ENCODE measurements at places on chromosomes 6 and 20.

DNA sequence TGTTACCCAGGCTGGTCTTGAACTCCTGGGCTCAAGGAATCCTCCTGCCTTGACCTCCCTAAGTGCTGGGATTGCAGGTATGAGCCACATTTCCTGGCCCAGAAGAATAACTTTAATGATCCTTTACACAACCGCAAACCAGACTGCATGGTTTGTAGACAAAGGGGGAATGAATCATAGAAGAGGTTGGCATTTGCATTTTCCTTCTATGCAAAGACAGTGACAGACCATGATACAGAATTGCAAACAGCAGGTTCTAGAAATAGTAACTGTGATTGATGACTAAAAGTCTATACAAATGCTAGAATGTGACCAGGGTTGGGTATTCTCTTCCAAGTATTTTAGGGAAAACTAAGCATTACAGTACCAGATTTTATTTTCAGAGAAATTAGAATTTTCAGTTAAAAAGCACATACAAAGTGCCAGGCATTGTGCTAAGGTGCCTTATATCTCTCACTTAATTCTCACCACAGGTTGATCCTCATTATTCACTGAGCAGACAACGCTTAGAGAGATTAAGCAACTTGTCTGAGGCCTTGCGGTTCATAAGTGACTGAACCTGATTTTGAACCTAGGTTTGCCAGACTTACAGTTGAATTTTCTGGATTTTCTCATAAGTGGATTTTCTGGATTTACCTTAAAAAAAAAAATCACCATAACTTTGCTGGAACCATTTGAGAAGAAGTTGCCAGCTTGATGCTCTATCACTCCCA, 146.6 kb downstream of the ZFAND3 start:
- DNase-seq = no peak

GRCh38 chr20:8862092-8862491, 206.8 kb upstream of the PLCB4 start:
- DNase-seq = no peak

DNA sequence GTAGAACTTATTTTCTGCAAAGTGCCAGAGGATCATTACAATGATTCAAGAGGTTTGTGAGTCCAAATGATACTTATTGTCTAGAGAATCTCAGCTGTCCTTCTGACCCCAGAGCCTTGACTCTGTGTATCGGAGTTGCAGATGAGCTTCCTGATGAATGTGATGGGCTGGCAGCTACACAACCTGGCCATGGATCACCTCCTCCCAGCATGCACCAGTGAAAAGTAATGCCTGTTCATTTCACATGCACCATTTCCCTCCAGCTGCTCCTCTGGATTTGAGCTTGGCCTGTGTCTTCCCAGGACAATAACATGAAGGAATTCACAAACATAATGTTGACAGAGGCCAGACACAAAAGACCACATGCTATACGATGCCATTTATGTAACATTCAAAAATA, 30.0 kb downstream of the SNHG17 start:
- no peak for DNase-seq

DNA sequence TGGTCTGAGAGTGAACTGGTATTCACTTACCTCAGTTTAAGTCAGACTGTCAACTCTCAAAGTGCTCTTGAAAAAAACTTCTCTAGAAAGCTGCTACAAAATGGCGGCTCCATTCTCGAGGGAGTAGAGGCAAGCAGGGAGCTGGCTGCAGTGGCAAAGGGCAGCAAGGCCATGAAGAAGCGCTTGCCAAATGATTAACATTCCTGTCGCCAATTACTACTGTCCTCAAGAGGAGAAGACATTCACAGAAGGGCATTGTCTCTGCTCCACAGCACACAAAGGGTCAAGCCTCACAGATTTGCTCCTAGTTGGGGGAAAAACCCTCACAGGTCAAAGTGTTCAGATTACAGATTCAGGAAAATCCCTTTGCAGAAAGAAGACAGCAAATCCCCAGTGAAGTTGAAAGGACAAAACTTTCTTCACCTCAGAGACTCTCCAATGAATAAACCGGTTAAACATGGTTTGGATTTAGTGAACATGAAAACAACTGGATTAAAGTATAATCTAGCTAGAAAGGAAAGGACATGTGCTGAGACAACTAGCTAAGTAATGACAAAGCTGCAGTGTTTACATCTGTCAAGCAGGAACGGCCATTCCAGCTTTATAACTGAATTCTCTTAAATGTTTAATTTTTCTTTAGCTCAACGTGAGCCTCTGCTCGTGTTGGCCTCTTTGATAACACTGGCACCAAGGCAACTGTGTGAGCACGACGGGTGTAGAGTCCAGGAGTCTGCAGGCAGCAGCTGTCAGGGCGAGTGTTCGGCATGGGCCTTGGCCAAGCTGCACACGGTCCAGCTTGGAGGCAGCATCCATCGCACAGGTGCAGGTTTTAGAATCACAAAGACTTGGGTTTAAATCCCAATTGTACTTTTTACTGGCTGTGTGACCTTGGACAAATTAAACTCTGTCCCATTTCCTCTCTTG, 37.6 kb downstream of the NR2E1 start:
- DNase-seq = no peak

DNA sequence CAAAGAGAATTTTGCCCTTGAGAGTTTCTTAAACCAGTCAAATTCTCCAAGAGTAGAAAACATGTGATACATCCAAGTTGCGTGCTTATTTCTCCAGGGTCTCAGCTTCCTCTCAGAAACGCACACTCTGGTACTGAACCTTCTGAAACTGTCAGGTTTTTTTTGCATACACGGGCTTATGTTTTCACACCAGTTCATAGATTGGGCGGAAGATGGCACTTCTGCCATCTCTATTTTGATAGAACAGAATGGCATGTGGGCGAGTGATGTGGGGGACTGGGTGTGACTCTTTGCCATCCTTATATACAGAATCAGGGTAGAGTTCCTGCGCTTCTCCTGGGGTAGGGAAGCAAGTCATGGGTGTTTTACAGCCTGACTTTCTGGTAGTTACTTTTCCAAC, 56.4 kb downstream of the ADTRP start:
- DNase-seq = no peak

DNA sequence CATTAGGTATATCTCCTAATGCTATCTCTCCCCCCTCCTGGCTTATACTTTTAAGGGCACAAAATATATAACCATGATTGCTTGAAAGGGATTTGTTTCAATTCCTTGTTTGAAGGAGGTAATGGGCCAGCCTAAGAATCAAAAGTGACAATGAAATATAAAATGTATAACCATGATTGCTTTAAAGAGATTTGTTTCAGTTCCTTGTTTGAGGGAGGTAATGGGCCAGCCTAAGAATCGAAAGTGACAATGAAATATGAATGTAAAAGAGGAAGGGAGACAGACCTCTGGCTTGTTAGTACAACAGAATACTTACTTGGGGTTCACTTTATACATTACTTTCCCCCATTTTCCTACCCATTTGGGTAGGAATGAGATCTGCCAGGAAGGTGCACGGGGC, 55.5 kb downstream of the FOXC1 start:
- DNase-seq = no peak

DNA sequence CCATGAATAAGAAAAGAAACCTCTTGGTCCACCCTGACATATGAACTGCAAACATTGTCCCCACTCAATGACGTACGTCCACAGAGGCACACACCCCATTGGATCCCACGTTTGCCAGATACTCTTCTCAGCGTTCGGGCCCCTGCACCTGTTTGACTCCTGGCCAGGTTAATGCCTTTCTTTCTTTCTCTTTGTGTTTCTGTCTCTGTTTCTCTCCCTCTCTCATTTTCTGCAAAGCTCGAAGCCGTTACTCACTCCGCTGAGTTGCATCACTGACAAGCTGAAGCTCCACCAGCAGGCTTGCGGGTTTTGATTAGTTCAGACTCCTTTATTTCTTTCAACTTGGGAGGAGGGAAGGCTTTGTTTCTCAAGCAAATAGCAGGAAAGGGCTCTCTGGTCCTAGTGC, 135.5 kb upstream of the SUPT3H start:
- DNase-seq = no peak

GRCh38 chr6:15817100-15817499, 154.3 kb upstream of the DTNBP1 start:
- DNase-seq = no peak

DNA sequence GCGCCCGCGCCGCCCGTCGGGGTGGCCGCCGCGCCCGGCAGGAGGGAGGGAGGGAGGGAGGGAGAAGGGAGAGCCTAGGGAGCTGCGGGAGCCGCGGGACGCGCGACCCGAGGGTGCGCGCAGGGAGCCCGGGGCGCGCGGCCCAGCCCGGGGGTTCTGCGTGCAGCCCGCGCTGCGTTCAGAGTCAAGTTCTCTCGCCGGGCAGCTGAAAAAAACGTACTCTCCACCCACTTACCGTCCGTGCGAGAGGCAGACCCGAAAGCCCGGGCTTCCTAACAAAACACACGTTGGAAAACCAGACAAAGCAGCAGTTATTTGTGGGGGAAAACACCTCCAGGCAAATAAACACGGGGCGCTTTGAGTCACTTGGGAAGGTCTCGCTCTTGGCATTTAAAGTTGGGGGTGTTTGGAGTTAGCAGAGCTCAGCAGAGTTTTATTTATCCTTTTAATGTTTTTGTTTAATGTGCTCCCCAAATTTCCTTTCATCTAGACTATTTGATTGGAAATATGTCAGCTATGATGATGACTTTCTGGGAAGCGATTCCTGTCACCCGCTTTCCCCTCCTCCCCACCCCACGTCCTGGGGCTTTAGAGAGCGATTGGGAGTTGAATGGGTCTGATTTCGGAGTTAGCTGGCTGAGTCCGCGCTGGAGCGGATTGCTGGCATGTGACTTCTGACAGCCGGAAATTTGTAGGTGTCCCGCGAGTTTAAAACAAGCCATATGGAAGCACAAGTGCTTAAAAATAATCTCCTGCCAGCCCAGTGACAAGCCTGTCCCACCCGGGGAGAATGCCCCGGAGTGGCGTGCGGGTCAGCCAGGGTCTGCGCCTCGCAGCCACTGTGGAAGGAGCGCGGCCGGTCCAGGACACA, 1.1 kb downstream of the ESR1 start:
- DNase-seq = no peak

GRCh38 chr6:122491919-122492555, 20.4 kb upstream of the SERINC1 start:
- DNase-seq = peak; percentile 46

- no peak for DNase-seq
Observed at GRCh38 chr6:133827766-133828165, 61.1 kb upstream of the TCF21 start.

- no peak for DNase-seq
Observed at GRCh38 chr6:163036160-163036645, 308.4 kb downstream of the PACRG start.

DNA sequence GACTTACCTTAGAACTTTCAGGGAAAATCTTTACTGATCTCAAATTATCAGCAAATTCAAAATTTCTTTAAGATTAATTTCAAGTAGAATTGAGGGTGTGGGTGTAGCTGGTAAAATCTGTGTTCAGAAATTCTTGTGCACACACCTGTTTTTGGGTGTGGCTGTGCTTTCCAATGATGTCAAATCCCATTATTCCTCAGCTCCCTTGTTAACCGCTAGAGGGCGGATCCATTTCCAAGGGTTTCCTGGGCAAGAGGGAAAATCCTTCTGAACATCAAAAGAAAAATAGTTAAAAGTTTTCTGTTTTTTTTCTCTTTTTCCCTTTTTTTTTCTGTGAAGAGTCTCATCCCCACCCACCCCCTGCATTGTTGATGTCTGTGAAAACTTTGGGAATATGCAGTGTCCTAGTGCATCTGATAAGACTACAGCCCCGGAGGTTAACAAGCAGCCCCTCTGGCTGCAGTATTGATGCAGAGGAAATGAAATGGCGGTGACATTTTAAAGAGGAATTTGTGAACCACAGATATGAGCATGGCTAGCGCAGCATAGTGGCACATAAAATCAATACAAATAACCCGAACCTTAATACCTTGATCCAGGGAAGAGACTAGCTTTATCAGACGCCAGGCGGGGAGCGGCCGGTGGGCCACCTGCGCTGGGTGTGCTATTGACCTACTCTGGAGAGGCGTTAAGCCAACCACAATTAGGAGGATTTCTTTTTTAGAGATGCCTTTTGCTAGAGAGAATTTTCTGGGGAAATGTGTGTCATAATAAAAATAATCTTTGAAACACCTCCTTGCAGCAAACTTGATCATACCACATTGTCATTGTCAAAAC, 130.9 kb downstream of the FOXA2 start:
- no peak for DNase-seq

- DNase-seq = no peak
Observed at GRCh38 chr6:128323011-128323410, 197.4 kb downstream of the PTPRK start.

DNA sequence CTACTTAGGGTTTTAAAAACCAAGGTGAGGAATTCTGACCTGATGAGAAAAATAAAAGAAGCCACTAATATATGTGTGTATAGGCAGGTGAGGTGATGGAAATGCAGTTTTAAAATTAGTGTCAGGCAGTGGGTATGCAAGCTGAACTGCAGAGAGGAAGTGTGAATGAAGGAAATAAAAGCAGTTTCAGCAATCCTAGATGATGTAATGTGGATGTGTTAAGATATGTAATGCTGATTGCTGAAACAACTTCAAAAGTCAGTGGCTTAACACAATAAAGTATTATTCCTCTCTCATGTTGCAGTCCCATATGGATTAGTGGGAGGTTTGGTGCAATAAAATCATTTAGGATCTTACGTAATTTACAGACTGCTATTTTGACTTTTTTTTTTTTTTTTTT, 119.9 kb upstream of the ASCC3 start:
- DNase-seq = no peak

DNA sequence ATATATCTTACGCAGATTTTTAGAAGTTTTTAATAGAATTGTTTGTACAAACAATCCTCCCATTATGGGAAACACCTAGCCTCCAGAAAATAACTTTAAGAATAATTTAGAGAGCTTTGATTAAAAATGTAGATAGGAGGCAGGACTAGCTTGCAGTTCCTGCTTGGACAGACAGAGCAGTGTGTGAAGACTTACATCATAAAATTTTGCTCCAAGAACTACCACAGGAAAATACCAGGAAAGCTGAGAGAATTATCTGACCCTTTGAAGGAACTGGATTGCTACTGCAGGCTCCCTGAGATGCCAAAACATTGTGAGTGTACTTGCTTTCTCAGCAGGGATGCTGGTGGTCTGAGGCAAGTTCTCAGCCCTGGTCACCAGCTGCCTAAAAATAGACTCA, 64.2 kb downstream of the EYS start:
- no peak for DNase-seq

DNA sequence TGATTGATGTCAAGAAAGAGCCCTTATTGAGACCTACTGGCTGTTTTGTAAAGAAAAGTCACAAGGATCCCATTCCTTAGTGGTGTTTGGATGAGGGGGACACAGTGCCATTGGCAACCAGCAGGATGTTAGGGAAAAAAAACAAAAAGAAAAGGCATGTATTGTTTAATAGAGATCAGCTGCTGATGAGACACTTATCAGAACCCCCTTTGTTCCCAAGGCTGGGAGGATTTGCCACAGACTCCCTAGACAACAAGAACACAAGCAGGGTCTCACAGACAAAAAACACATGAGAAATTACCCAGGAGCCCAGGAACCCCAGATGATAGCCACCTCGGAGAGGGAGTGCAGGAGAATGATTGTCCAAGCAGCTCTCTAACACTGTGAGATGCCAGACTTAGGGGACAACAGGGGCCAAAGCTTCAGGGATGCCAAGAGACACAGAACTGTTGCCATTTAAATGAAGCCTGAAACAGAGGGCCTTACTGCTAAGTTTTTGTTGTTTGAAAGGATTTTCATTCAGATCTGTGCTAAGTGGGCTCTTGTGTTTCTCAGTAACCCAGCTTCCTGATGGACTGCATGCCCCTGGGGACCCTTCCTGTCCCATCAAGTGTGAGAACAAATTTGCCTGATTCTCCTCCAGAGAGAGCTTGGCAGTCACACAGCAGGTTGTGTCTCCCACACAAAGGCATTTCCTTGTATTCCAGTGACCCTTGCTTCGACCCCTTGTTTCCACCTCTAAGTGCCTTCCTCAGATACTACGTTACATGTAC, 48.7 kb upstream of the HEY2 start:
- DNase-seq = no peak

Measured in T follicular helper cell (primary cell).